Progenitor cell of endocrine pancreas (in vitro differentiated cells): ENCODE measurements at places on chromosomes 4 and X. TPM values are rescaled to one million over a fixed set of nuclear protein-coding genes. Genes with fewer than 3 reads are reported as not detected.

CCKAR gene
- 2.4 and 2.7 TPM in 2 replicates for total RNA-seq

GRCh38 chr4:167359711-167360110, 125.4 kb upstream of the SPOCK3 start:
- DNase-seq: no peak

- DNase-seq: no peak
These were observed 26.0 kb downstream of the AMTN start for GRCh38 chr4:70544279-70544868.

SLC2A9 gene
- 3.1 and 3.2 TPM in 2 replicates for total RNA-seq

DNA sequence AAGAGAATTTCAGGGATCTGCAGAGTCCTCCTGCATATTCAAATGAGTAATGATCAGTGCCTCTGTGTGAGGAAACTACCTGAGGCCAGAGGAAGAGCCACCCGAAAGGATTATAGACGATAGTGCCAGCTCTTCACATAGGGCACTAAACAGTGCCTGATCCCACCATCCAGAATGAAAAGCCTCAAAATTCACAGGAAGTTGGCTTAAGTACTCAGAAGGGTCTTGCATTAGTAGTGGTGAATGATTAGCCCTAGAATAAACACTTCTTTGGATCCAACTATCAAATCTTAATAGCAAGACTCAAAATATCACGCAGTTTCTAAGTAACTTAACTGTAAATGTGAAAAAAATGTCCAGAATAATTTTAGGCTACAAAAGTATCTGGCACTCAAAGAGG, 324.4 kb downstream of the ZNF674 start:
- DNase-seq: no peak

HPGD gene
- 2.0 and 3.4 TPM in 2 replicates for total RNA-seq

TLR2 gene
- total RNA-seq: 4.8 and 5.1 TPM in 2 replicates

ETDA gene
- total RNA-seq: not detected in 2 replicates

DNA sequence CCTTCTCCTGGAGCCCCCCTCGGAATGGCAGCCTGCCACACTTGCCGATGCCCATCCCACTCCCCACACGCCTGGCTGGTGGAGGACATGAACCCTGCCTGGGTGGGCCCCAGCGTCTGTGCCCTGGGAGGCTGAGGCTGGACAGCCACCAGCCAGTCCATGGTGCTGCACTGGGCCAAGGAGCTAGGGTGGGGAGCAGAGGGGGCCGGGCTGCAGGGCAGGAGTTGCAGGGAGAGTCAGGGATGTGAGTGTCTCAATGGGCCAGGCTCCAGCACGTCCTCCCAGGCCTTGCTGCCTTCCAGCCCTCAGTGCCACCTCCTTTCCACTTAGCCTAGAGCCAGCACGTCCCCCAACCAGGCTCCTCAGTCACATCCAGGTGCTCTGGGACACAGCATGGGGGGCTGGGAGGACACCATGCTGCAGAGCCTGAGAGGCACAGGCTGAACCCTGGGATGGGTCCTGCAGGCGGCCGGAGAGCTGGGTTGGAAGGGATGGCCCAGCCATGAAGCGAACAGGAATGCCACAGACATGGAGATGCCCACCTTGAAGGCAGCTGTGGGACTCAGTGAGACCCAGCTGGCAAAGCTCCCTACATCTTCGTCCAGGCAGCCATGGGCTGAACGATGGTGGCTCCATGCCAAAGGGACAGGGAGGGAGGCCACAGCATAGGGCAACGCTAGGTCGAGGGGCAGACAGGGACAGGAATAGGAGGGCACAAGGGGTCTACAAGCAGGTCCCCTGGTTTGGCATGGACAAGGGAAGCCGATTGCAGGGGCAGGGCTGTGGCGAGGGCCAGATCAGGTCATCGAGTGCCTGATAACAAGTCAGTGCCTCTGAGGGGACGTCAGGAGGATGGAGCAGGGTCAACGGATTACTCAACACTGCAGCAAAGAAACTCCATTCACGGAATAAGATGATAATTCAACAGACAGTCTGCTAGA, 30.1 kb upstream of the MXD4 start:
- no peak for DNase-seq

- no peak for DNase-seq
These were observed 1.3 kb downstream of the ARSJ start for GRCh38 chr4:113978105-113978504.

DNA sequence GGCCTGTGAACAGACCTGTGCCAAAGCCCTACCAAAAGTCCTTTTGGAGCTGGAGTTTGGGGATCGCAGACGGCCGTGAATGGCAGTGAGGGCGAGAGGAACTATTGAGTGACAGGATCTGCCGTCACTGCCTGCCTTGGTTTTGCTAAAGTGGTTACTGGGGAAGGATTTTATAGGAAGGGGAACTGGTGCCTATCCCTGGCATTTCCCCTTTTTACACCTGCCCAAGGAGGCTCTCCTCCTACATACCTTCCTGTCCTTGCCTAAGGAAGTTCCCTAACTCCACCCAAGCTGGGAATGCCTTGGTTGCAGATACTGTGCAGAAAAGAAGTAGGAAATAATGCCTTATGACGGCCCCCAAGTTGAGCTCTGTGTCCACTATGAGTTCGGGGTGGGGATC, 14.5 kb downstream of the LONRF3 start:
- DNase-seq: no peak

FABP2 gene
- not detected in 2 replicates for total RNA-seq
